Effector CD8-positive, alpha-beta T cell (primary cell): ENCODE measurements at places on chromosomes 2 and 18.

DNA sequence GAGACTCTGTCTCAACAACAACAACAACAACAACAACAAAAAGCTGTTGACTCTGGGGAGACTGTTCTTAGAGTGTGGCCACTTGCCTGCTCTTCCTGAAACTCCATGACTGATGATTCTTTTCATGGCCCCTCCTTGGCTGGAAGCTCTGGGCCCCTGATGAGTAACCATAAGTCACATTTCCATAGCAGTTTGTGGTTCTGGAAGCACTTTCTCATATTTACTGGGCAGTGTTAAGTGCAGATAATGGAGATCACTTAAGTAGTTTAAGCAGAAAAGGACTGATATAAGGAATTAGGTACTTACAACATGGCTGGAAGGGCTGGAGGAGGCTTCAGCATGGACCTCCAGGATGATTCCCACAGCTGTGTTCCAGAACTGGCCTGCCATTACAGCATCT, 147.3 kb upstream of the DLX2 start:
- no peak for DNase-seq

DNA sequence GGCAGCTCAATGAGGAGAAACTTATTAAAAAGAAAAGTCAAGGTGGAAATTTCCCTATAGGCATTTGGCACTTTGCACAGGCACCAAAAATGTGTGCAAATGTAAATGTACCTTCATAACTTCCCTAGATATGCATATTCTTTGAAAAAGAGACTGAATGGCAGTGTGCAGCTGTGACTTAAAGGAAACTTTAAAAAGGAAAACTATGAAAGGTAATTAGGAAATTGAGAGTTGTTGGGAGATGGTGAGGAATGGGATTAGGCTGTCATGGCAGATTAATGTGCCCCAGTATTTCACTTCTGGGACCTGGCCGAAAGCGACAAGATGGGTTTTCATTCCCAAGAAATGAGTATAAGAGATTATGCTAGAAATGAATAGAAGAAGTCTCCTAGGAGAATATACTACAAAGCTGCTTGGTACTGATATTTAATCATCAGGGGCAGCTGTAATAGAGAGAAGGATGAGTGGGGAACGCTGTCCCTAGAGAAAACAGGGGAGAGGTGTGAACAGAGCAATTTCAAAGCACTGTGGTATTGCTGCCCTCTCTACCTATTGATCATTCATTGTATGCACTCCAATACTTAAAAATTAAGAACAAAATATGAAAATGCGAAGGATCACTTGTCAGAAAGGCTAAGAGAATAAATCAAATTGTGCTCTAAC, 313.1 kb downstream of the AGPS start:
- DNase-seq = no peak

DNA sequence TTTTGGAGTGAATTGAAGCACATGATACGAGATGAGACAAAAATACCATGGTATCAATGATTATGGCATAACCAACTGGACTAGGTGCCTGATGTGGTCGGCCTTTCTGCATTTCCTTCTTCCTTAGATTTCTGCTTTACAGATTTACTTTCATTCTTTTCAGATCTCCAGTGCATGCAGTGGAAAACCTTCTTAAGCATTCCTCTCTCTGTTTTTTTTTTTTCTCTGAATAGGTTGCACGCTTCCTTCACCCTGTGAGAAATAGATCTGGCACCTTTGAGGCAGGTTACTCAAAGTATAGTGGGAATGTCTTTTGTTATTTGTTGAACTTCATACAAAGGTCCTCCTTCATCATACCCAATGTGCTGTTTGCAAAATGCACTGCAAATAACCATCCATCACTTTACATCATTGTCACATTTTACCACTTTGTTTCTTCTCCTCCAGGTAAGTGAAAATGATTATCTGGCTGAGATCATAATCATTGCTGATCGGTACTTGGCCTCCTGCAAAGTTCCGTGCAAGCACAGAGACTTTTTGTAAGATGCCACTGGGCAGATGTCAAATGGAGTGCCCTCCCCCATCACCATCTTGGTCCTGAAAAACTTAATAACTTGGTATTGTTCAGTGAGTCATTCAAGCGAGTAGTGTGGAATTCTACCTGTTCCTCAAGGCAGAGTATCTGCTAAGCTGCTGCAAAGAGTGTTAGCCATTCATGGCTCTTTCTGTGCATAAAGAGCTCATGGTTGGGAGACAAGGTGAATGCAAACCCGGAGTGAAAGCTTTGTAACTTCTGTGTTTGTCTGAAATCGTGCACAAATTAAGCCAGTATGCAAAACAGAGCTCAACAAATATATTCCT, 30.0 kb upstream of the KLHL14 start:
- no peak for DNase-seq

GRCh38 chr2:101238930-101239759, 13.5 kb upstream of the CNOT11 start:
- DNase-seq = no peak

DNA sequence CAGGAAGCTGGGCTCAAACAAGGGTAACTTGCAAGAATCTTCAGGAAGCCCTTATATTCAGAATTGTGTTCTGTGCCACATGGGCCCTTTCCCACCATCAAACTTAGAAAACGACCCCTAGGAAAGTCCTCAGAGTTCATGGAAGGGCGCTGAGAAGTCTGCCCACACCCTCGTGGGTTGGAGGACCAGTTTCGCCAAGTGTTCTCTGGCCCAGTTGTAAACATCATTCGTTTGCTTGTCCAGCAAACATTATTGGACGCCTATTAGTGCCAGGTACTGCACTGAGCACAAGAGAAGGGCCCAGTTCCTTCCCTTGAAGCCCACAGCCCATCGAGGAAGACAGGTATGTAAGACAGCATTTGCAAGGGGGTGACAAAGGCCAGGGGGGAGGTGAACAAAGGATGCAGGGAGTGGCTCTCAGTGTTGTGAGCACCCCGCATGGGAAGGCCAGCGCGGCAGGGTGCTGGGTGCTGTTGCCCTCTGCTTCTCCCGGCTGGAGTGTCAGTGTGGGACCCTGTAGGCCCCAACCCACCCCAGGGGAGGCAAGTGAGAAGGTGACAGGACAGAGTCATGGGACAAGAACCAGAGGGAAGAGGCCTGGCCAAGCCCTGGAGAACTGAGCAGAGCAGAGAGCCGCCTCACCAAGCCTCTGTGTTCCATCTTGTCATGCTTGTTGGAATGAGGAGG, 60.2 kb upstream of the ALPP start:
- no peak for DNase-seq

GRCh38 chr18:77059294-77059916, 73.2 kb downstream of the MBP start:
- no peak for DNase-seq

GRCh38 chr2:224869601-224870233, 153.6 kb upstream of the CCDC195 start:
- no peak for DNase-seq

GRCh38 chr2:100895934-100896685, 76.2 kb downstream of the NPAS2 start:
- no peak for DNase-seq

DNA sequence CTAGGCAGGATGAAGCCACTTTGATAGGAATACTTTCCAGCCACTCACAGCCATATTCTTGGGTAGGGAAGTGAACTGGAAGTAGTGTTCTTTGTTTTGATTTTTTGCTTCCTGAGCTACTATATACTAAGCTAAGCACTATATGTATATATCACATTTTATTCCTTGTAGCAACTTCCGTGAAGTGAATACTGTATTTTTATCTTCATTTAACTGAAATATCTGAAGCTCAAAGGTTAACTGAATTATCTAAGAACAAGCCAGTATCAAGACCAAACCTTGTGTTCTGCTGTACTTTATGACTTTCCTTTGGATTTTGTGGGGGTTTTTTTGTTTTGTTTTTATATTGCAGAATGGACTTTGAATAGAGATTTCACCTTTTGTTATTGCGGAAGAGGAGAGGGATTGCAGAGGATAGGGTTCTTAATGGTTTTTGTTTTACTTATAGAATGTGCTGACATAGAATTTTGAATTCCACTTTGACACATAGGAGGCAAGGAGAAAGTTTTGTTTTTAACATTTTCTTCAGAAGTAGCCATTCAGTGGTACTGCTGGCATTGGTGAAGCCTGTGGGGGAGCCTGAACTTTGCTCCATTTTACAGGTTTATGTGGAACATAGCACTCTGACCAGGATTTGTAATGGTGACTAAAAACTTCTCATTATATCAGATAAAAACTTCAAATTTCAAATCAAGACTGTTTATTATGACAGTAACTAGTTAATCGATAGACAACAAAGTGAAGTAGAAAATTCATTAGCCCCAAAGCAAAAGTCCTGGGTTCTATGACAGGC, 24.1 kb upstream of the RNF138 start:
- no peak for DNase-seq

GRCh38 chr2:232325324-232326273, 53.0 kb upstream of the ALPP start:
- DNase-seq = peak; percentile 46

DNA sequence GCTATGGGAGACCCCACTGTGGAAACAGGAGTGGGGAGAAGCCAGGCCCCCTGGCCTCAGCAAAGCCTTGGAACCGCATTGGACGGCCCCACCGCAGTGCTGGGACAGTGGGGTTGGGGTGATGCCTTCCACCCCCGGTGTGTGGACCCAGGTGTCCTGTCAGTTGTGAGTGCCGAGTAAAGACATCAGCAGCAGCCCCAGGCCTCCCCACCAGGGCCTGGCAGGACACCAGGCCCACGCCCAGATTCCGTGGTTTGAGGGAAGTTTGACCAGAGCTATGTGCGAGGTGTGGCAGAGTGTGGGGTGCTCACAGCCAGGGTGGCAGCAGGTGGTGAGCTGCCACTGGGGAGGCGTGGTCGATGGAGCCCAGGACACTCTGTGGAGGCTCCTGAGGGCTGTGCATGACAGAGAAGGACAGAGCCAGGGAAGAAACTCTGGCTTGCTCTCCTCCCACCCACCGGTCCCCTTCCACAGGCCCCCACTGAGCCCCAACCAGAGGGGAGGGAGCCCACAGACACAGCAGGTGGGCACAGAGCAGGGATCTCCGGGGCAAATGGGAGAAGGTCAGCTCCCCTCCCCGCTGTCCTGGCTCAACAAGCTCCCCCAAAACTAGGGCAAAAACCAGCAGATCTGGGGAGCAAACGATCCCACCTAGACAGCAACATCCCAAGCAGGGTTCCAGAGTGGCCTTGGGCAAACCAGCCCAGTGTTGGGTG, 69.1 kb downstream of the TWIST2 start:
- DNase-seq = no peak

GRCh38 chr2:168143813-168144212, 103.6 kb downstream of the STK39 start:
- DNase-seq = no peak

- DNase-seq = no peak
Observed at GRCh38 chr2:96471772-96472171, 33.4 kb downstream of the NEURL3 start.

GRCh38 chr2:25190536-25190935, 22.2 kb upstream of the POMC start:
- DNase-seq = no peak

GRCh38 chr2:135337071-135337470, 193.9 kb downstream of the ZRANB3 start:
- no peak for DNase-seq

DNA sequence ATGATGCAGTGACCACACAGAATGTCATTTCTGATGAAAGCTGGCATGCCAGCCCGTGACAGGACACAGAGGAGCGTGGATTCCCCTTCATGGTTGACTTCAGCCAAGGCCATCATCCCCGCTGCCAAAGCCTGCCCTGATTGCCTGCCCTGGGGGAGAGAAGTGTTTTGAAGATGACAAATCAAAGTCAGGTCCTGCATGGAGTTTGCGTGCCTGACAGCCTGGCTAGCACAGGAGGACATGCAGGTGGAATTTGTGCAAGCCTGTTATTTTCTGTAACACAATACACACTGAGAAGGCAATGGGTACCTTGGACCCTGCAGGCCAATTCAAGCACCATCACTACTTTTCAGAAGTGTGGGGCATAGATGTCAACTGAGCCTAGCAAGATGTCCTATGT, 5.4 kb upstream of the IL1R2 start:
- DNase-seq = no peak

- DNase-seq = no peak
Observed at GRCh38 chr2:158755310-158756087, 39.6 kb upstream of the DAPL1 start.

DNA sequence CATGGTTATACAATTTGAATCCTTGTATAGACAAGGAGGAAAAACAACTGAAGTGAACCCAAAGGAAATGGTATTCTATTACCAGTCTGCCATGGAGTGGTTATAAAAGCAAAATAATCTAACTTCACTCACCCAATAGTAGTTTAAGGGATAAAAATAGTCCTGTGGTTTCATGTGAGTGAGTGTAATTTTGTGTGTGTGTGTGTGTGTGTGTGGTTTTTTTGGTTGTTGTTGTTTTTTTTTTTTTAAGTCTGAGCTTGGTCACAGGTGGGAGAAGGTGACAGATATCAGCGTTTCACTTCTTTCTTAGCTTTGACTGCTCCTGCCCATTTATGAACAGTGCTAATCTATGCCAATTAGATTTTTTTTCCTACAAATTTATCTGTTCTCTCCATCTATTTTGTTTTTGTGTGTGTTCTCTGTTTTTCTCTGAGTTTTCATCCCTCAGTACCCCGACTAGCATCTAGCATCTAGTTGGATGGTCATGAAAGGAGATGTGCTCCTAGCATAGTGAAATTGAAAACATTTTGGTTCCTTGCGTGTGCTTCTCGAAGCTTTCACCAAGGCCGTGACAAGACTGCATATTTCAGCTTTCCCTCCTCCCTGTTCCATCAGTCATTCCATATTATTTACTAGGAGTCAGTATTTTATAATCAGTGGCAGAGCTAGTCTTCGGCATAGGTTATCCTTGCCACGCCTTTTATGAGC, 200.1 kb upstream of the DTNA start:
- no peak for DNase-seq

- no peak for DNase-seq
Observed at GRCh38 chr2:154264024-154264423, 392.3 kb downstream of the GALNT13 start.

GRCh38 chr2:37013315-37013641, 46.9 kb upstream of the STRN start:
- DNase-seq = no peak

GRCh38 chr18:74351354-74351753, 35.7 kb downstream of the C18orf63 start:
- DNase-seq = no peak

GRCh38 chr2:140601342-140601741, 1529.5 kb downstream of the LRP1B start:
- no peak for DNase-seq

DNA sequence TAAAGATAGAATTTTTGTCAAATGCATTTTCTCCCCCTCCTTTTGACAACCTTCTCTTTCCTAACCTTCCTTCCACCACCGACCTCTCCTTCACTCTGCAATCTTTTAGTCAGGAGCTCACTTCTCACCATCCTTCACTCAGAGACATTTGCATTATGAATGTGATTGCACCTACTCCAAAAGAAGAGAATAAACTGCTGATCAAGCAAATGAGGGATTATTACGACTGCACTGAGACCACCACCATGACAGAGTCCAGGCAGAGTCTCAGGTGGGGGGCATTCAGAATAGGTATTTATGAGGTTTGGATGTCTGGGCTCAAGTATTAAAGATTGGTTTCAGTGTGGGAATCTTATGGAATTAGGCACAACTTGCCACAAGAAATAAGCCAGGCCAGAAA, 483.9 kb downstream of the PTH2R start:
- DNase-seq = no peak
